Activated T-cell treated with anti-CD3 and anti-CD28 coated beads, Interleukin-2, amount 50 U/mL, for 72 hours (primary cell): ENCODE measurements at places on chromosomes 1 and 21.

- no peak for DNase-seq
Measured at GRCh38 chr21:46017695-46018094, 36.1 kb downstream of the COL6A1 start.

DNA sequence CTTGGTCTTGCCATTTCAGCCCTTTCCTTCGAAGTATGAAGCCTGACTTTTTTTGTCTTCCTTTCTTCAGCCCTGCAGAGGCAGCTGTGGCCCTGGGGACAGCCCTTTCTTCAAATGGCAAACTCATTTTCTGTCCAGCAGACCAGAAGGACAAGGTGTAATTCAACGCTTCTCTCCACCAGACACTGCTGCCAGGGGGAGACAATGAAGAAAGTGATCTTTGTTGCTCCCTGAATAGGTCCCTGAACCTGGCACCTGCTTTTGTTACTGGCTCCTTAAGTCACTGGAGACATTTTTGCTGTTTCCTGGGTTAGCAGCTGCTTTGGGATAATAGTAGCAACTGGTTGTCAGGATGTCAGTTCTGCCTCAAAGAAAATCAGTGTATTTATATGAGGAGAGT, 50.8 kb upstream of the MACF1 start:
- DNase-seq, result no peak

- no peak for DNase-seq
Measured at GRCh38 chr21:29144736-29145353, 14.4 kb downstream of the MAP3K7CL start.

GRCh38 chr1:66246351-66247269, 287.3 kb upstream of the SGIP1 start:
- no peak for DNase-seq

- DNase-seq, result no peak
Measured at GRCh38 chr1:205645519-205645918, 13.7 kb upstream of the ELK4 start.

- DNase-seq, result no peak
Measured at GRCh38 chr1:54086754-54087153, 33.3 kb downstream of the TCEANC2 start.

DNA sequence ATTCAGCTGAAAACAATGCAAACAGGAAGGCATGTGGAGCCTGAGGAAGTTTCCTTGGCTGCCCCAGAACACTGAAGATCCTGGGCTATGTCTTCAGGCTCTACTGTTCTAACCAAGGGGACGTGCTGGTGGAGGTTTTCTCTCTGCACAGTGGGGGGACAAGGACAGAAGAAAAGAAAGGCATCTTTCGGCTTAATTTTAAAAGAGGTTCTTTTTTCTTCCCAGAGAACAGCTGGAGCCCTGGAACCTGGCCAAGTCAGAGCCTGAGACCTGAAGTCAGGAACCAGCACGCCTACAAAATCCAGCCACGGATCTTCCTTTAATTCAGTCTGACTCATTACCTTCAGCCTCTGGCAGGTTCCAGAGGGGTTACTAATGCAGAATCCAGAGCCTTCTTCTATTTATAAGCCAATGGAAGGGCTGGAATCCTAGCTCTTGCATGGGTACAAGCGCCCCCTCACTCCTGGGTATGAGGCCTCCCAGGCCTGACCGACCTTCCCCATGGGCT, 19.8 kb downstream of the CTNNBIP1 start:
- DNase-seq, result no peak

DNA sequence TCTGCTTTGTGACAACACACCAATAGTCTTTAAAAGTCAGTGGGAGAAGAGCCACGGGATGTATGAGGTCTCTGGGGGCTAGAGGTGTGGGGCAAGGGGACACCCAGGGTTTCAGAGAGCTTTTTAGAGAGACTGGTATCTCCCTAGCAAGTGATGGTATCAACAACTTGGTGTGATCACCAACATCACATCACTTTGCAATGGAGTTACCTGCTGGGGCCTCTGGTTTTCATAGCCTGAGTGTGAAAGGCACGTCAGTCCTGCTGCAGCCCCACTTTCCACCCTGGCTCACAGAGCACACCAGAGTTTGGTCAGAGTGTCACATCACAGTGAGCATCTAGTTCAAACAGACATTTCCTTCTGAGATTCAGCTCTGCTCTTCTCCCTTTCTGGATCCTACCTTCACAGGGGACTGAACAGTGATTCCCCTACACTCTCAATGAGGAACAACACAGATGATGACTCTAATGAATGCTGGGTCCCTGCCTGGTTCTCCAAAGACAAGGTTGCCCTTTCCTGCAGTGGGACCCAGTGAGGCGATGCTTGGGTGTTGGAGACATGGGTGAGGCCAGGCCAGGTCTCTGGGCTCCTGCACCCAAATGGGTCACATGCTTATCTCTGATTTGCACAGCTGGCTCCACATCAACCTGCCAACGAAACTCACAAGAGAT, 2.0 kb upstream of the MAN1C1 start:
- peak; percentile 16 for DNase-seq

DNA sequence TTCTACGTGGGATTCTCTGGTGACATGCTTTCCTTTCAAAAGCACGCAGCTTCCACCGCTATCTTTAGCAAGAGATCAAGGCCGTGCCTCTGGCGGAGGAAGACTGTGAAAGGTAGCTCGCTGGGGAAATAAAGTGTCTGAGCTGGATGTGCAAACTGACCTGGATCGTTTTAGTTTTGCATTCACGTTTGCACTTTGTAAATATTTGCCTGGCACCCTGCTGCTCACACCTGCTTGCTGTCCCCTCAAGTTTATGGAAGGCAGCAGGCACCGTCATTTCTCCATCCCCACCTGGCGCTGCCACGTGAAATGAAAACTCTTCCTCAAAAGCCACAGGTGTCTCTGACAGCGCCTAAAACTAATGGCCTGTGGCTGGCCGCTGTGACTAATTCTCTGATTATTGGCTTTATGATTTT, 44.0 kb upstream of the TARDBP start:
- no peak for DNase-seq

DNA sequence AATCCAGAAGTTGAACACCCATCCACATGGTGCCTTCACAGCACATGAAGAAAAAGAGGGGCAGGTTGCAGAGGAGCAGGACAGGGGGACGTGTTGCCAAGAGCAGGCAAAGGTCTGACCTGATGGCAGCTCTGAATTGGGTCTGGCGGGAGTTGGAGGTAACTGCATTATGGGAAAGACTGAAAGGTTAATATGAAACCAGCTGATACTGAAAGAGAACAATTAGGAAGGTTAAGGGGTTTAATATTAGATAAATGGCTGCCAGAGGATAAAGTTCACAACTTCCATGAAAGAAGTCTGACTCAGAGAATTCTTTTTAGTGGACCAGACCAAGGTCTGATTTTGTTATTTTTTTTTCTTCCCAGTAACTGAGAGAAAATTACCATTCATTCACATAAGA, 76.1 kb downstream of the CD58 start:
- DNase-seq, result no peak

DNA sequence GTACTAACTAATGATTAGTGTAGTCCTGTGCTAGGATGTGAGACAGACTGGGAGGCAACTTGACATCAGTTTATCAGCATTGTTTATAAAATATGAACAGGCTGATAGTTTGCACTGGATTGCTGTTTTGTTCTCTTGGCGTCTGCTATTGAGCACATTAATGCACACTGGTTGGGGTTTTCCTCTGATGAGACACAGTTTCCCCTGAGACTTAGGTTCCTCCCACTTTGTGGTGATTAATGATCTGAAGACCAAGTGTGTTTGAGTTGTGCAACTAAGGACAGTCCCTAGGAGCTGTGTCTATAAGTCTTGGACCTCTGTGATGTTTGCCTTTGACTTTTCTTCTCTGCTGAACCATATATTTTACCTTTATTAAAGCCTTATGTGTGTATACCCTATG, 1015.4 kb downstream of the AMY1C start:
- DNase-seq, result no peak

GRCh38 chr1:172755099-172755498, 96.2 kb downstream of the FASLG start:
- no peak for DNase-seq

DNA sequence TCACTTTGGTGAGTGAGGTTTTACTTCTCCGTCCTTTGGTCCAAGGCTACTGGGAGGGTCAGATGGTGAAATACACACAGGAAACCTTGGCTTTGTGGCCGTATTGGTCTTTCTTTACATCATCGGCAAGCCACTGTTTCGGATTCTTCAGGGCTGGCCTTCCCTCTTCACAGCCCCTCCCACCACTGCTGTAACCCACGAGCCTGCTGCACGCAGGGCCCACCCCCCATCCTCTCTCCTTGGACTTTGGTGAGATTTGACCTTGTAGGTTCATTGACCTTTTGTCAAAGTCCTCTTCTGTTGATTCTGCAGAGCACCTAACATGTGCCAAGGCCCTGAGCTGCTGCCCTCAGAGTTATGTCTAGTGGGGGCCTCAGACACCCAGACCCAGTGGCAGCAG, 328.6 kb downstream of the CAMTA1 start:
- no peak for DNase-seq

GRCh38 chr1:187034501-187034900, 205.8 kb downstream of the PLA2G4A start:
- DNase-seq, result no peak

DNA sequence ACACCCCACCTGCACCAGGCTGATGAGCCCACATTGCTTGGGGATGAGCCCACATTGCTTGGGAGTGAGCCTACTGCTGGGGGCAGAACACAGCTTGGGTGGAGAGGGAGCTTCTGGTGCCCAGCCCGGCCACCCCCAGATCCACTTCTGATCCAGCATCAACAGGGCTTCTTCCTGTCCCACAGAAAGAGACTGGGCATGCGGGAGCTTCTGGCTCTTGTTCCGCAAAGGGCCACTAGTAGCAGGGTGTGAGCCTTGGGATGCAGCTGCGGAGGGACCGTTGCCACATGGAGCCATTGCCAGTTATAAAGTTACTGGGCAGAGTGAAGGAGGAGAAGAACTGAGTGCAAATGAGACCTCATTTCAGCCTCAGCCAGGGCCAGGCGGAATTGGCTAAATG, 36.3 kb downstream of the PKP1 start:
- no peak for DNase-seq
